ENCODE measurements at places on chromosomes 2 and 18. TPM values are rescaled to one million over a fixed set of nuclear protein-coding genes. Genes with fewer than 3 reads are reported as not detected.

DYSF gene
- 112 TPM for total RNA-seq

MDH1B gene
- total RNA-seq, result 1.5 TPM

NAGK gene
- 185 TPM for total RNA-seq

COL6A3 gene
- total RNA-seq, result 264 TPM

SERPINB11 gene
- total RNA-seq, result not detected

PAIP2B gene
- 0.73 TPM for total RNA-seq

FN1 gene
- 30,644 TPM for total RNA-seq

STARD7 gene
- total RNA-seq, result 61.0 TPM

OSR1 gene
- total RNA-seq, result 32.3 TPM

Measured in chondrocyte (in vitro differentiated cells).